ENCODE measurements at places on chromosomes 13 and 19.

- DNase-seq = no peak
Measured at GRCh38 chr19:41226874-41227390, 7.9 kb downstream of the AXL start.

DNA sequence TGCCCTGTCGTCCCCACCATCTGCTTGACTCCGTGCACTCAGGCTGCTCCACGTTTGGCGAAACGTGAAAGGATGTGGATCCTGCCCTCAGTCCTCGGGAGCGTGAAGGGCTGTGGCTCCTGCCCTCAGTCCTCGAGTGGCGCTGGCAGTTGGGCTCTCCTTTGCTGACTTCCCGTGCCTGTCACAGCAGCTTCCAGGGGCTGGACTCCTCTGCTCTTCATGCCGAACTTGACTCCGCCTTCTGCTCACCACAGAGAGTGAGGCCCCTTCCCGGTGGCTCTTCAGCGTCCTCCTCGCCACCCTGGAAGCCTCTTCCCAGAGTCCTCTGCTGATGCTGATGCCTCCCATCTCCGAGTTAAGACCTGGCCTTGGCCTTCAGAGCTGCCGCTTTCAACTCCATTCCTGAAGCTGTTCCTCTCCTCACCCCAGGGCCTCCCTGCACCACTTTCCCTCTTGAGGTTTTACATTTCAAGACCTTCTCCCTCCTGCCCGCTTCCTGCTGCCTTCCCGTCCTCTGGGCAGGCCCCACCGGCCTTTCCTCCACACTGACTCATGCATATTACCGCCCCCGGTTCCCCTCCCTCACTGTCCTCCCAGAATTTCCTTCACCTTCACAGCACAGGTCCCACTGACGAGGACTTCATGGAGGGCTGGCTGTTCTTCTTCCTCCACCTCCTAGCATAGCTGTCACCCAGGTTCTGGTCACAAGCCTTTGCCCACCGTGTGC, 111.7 kb downstream of the SHISA2 start:
- no peak for DNase-seq

- DNase-seq = no peak
Measured at GRCh38 chr13:94481941-94482340, 2.5 kb upstream of the DCT start.

- peak; percentile 77 for DNase-seq
Measured at GRCh38 chr19:611481-611868, 21.8 kb downstream of the HCN2 start.
